ENCODE measurements at places on chromosomes 6 and 20. TPM values are rescaled to one million over a fixed set of nuclear protein-coding genes. Genes with fewer than 3 reads are reported as not detected.

- H3K27me3 ChIP-seq = peaks cover 56% of the 10 kb centered on the region
- H3K4me1 ChIP-seq = no peaks in the 10 kb centered on the region
- no peak overlapping the region for H3K27ac ChIP-seq
- H3K36me3 ChIP-seq = no peaks in the 10 kb centered on the region
- DNase-seq = no peak
These were observed 135.9 kb downstream of the MYLK4 start for GRCh38 chr6:2614846-2615245.

GRCh38 chr6:17556014-17556413, 44.1 kb upstream of the FAM8A1 start:
- no peak overlapping the region for H3K27ac ChIP-seq
- DNase-seq = no peak
- no peaks in the 10 kb centered on the region for H3K4me1 ChIP-seq

DNA sequence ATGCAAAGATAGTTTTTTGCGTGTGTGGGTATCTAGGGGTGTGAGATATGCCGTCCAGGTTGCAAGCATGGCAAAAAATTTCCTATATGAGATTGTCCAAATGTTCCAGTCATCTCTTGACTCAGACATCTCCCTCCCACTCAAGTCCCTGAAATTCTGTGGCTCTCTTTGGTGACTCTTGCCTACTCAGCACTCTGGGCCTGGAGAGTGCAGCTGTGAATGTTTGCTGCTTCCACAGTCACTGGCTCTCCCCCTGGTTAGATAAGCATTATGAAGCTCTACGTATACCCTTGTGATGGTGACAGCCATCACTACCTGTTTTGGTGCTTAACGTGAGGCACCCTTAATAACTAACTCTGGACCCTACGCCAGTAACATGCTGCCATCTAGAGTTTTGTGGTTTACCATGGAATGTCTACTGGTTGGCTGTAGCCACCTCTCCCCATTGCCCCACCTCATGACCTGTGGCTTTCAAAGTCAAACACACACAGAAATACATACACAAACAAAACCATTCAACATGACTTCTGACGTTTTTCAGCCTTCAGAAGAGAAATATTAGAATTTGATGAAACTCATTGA, 621.9 kb upstream of the CITED2 start:
- no peak overlapping the region for H3K4me3 ChIP-seq
- no peaks in the 10 kb centered on the region for H3K4me1 ChIP-seq
- DNase-seq = no peak
- no peaks in the 10 kb centered on the region for H3K36me3 ChIP-seq
- no peak overlapping the region for H3K27ac ChIP-seq

TASP1 gene
- 13.8 TPM for total RNA-seq

DNA sequence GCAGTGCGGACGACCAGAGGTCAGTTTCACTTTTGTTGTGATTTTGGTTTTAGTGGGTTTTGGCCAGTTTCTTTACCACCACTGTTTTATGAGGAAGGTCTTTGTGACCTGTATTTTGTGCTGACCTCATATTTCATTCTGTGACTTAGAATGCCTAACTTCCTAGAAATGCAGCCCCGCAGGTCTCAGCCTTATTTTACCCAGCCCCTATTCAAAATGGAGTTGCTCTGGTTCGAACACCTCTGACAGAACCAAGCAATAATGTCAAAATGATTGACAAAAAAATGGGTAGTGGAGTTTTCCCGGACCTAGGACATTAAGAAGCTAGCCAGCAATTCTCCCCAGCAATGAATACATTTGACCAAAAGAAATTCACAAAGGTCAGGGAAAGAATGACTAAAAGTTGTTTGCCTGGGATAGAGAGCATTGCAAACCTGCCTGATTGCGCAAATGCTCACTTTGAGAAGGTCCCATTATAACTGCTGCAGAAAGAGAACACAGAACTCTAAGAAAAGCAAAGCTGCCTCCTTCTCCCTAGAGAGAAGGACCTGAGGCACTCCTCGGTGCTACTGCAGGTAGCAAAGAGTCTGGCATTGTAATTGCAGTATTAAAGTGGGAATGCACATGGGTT, 288.8 kb downstream of the ADGB start:
- no peak overlapping the region for H3K4me3 ChIP-seq
- peaks cover 9% of the 10 kb centered on the region for H3K4me1 ChIP-seq
- no peaks in the 10 kb centered on the region for H3K27me3 ChIP-seq
- DNase-seq = no peak

TNFRSF21 gene
- total RNA-seq = 3.5 TPM

GRCh38 chr20:51697096-51697826, 70.9 kb downstream of the ATP9A start:
- no peak overlapping the region for H3K4me3 ChIP-seq
- DNase-seq = no peak
- H3K36me3 ChIP-seq = peaks cover 6% of the 10 kb centered on the region
- H3K27me3 ChIP-seq = peaks cover 13% of the 10 kb centered on the region

ARFGEF3 gene
- 0.22 TPM for total RNA-seq

DNA sequence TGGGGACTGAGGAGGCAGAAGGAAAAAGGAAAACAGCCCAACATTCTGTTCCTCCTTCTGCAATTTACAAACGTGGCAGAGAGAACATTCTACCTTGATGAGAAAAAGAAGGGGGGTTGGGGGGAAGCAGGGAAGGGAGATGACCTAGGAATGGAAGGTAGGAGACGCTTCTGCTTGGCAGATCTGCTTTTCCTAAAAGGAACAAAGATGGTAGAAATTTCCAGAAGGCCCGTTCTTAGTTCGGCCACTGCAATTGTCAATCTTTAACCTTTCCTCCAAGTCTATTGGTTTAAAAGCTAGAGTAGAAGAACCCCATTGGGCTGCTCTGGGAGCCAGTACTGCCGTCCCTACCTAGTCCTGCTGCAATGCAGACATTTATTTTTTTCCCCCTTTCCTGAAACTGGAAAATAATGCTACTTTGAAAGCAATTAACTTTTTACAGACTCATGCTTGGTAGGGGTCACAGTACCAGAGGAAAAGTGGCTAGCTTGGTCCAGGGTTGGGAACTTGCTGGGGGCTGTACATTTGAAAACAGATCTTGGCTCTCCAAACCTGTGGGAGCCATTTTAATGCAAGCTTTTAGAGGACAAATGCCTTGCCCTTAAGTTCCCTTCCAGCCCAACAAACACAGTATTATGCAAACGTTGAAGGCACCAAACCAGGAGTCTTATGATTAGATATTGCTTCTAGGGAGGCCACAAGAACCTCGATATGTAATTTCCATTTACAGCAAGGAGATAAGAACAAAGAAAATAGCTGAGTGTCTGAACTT, 2.6 kb downstream of the ZMYND8 start:
- H3K4me3 ChIP-seq = peak overlapping the region; percentile 92
- no peak for DNase-seq
- no peaks in the 10 kb centered on the region for H3K4me1 ChIP-seq
- no peaks in the 10 kb centered on the region for H3K27me3 ChIP-seq

DNA sequence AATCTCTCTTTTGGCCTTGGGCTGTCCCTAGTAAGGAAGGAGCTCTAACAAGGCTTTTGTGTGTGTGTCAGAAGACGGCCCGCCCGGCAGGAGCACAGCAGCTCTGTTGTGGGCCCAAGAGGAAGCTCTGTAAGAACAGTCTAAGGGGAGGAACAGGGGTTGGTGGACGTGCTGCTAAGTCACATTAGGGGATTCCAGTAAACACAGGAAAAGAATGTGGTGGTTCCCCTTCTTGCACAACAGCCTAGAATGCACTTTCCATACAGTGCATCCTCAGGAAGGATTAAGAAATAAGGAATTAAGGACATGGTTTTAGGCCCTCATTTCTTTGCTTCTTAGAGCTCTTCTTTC, 114.5 kb downstream of the RNF144B start:
- no peaks in the 10 kb centered on the region for H3K4me1 ChIP-seq
- H3K36me3 ChIP-seq = no peaks in the 10 kb centered on the region
- no peak overlapping the region for H3K4me3 ChIP-seq
- H3K27me3 ChIP-seq = peaks cover 6% of the 10 kb centered on the region
- no peak for DNase-seq

DNA sequence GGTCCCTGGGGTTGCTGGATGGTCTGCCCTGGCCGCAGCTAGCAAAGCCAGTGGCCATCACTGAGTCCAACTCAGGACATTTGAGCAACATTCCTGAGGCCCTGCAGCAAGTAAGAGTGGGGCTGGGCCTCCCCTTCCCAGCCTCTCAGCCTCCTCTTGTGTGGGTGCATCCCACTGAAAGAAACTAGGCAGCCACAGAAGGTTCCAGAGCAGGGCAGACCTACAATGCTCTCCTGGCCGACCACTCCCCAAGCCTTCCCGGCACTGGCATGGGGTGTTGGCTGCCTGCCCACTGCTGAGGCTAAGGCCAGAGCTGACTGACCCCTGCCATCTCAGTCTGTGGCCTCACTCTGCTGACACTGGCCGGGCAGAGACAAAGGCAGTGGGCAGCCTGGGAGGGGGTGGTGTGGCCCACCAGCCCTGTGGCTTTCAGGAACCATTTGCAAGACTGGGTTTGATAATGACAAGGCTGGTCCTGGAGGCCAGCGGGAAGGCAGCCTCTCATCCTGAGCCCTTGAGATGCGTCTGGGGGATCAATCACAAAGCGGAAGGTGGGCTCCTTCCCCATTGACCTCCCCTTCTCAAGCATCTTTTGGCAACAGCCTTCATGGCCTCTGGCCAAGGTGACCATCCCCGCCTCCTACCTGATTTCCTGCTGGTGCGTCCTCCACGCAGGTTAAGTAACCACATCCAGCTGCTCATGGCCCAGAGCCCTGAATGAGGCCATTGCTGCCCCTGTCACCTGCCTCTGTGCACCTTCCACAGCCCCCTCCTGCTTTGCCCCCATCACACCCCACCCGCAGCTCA, 9.6 kb downstream of the DLGAP4 start:
- no peak overlapping the region for H3K4me3 ChIP-seq
- no peak overlapping the region for H3K27ac ChIP-seq
- peaks cover 2% of the 10 kb centered on the region for H3K27me3 ChIP-seq
- H3K4me1 ChIP-seq = no peaks in the 10 kb centered on the region
- H3K36me3 ChIP-seq = no peaks in the 10 kb centered on the region
- no peak for DNase-seq

DNA sequence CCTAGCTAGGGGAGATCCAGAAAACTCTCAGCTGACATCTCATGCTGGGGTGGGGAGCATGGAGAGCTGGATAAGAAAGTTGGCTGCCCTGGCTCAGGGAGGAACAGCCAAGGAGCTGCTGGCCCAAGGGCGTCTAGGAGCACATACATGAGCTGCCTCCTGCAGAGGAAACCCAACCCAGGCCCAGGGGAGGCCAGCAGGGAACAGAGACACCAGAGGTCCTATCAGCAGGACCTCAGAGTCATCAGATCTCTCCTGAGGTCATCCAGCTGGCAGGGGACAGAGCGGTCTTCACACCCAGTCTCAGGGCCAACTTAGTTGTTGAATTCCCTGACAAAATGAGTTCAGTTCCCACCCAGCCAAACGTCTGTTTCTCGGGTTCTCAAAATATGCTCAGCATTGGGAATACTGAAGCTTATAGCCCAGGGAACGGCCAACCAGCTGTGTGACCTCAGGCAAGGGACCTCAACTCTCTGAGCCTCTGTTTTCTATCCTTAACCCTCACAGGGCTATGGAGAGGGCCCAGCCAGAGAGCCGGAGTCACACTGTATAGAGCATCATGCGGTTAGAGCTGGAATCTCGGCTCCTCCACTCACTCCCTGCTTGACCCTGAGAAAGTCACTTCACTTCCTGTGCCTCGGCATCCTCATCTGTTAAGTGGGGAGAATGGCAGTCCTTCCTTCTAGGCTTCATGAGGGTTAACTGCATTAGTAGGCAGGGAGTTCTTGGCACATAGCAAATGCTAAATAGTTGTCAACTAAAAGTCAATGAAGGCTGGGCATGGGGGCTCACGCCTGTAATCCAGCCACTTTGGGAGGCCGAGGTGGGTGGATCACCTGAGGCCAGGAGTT, 13.8 kb downstream of the ADA start:
- no peak overlapping the region for H3K4me3 ChIP-seq
- no peaks in the 10 kb centered on the region for H3K27me3 ChIP-seq
- no peak for DNase-seq
- peaks cover 61% of the 10 kb centered on the region for H3K36me3 ChIP-seq

TNFRSF6B gene
- not detected for total RNA-seq

DNA sequence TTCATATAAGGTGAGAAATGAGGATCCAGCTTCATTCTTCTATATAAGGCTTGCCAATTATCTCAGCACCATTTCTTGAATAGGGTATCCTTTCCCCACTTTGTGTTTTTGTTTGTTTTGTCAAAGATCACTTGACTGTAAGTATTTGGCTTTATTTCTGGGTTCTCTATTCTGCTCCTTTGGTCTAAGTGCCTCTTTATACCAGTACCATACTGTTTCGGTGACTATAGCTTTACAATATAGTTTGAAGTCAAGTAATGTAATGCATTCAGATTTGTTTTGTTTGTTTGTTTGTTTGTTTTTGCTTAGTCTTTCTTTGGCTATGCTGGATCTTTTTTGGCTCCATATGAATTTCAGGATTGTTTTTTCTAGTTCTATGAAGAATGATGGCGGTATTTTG, 64.6 kb downstream of the ERMARD start:
- no peak overlapping the region for H3K27ac ChIP-seq
- H3K4me3 ChIP-seq = no peak overlapping the region
- peaks cover 24% of the 10 kb centered on the region for H3K27me3 ChIP-seq
- H3K36me3 ChIP-seq = no peaks in the 10 kb centered on the region
- no peaks in the 10 kb centered on the region for H3K4me1 ChIP-seq
- no peak for DNase-seq

DNA sequence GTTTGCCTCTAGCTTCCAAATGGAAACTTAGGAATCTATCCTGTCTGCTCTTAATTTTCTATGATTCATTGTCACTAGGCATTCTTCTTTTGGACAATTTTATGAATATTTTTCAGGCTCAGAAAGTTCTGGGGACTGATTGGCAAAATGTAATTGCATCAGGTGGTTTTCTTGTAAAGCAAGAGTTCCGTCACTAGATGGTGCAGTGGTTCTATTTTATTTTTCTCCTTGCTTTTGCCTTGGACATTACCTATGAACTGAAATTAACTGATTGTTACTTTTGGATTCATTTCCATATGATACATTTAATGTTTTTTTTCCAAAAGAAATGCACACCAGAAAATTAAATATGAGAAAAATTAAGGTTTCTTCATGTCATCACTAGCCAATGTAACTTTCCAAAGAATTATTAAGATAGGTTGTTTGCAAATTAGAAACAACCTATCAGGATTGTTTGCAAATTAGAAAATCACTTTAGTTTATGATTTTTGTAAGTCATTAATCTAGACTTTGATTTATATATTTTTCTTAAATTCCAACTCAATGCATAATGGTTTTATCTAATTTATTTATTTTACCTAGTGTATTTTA, 48.0 kb downstream of the TMEM170B start:
- no peak overlapping the region for H3K27ac ChIP-seq
- peaks cover 8% of the 10 kb centered on the region for H3K27me3 ChIP-seq
- H3K4me3 ChIP-seq = no peak overlapping the region
- H3K4me1 ChIP-seq = no peaks in the 10 kb centered on the region

Measured in activated T-helper 1 cell treated with anti-CD3 and anti-CD28 coated beads, Interleukin-12 subunit alpha, Interleukin-12 subunit beta, Interleukin-2, Interleukin-4 antibody, amounts not matched to agents 30 ng/mL and 10 ng/mL and 1 ng/mL, durations not matched to agents 14 hours and 24 hours and 36 hours (primary cell).